ENCODE measurements at places on chromosomes 7 and 10.

DNA sequence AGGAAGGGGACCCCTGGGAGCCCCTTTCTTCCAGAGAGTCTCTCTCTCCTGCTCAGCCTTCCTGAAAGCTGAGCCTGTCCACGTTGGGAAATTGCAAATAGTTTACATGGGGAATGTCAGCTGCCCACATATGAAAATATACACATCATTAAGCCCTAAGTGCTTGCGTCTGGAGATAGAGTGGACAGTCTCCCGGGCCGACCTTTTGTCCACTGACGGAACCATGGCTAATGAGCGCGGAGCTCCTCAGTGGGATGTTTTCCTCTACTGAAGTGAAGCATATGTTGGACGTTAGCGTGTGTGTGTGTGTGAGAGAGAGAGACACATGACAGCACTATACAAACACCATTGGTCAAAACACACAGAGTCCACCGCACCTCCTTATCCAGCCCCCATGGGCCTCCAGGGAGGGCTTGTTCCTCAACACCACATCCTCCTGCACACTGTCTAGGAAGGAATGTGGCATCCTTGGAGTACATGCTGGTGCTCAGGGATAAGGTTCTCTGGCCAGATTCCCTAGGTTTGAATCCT is 128.4 kb downstream of the RGS10 start:
- DNase-seq: peak; percentile 100

GRCh38 chr10:33557313-33557712 is 222.8 kb upstream of the NRP1 start:
- no peak for DNase-seq

DNA sequence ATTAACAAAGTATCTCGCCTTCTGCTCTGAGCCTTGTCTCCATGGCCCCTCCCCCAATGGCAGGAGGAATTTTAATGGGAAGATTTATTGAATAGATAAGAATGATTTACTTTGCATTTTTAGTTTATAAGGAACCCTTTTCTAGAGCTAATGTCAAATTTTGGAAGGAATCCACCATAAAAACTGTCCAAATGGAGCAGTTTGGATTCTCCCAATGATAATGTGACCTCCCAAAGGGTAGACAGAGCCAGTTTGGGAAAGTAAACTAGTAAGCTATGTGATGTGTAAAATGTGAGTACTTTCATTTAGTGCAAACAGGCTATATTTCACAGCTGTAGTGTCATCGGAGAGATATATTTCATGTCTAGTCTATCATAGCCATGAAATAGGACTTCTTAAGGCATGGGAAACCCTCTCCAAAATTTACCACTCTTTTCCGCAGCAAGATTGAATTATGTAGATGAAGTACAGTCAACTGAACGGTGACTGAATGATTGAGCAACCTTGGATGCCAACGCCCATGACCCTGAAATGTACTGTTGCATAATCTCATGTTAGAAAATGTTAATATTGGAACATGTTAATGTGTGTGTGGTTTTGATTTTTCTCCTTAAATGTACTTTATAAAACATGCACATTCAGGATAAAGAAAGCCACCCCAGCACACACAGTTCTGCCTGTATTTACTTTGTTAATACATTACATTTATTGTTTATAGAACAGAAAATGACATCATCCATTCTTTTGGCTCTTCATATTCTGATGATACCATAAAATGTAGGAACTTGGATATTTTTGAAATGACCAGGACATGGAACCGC is 140.6 kb downstream of the NRP1 start:
- peak; percentile 48 for DNase-seq

DNA sequence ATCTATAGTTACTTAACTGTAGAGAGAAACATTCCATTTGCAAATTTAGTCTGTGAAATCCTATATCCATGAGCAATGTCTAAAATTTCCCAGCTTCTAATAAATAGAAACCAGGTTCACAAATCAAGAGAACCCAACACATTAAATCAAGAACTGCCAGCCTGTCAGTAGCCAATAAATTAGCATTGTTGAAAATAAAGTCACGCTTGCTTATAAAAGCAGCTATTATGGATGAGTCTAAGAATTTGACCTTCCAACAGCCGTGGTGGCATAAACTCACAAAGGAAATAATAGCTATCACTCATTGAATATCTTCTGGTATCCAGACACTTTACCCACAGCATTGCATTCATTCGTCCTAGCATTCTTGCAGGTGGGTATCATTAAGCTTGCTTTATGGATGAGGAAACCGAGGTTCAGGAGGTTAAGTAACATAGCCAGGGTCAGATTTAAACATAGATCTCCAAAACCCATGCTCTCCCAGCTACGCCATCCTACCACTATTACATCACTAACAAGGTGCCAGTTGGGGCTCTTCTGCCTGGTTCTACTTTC is 260.1 kb upstream of the YAE1 start:
- no peak for DNase-seq

GRCh38 chr7:66339141-66339540 is 134.0 kb downstream of the TPST1 start:
- no peak for DNase-seq

DNA sequence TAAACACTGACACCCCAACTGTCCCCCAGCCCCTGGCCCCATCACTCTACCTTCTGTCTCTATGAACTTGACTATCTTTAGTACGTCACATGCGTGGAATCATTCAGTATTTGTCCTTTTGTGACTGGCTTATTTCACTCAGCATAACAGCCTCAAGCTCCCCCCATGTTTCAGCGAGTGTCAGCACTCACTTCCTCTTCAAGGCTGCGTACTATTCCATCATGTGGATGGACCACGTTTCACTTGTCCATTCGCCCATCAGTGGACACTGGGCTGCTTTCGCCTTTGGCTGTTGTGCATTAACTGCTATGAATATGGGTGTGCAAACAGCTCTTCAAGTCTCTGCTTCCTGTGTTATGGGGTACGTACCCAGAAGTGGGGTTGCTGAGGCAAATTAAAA is 100.7 kb downstream of the PTPRN2 start:
- no peak for DNase-seq

GRCh38 chr7:45700556-45700955 is 126.4 kb downstream of the ADCY1 start:
- no peak for DNase-seq

- peak; percentile 43 for DNase-seq
These were observed 157.8 kb downstream of the SNX10 start for GRCh38 chr7:26449175-26450165.

GRCh38 chr10:5530846-5531557 is 6.2 kb downstream of the CALML3 start:
- DNase-seq: no peak

DNA sequence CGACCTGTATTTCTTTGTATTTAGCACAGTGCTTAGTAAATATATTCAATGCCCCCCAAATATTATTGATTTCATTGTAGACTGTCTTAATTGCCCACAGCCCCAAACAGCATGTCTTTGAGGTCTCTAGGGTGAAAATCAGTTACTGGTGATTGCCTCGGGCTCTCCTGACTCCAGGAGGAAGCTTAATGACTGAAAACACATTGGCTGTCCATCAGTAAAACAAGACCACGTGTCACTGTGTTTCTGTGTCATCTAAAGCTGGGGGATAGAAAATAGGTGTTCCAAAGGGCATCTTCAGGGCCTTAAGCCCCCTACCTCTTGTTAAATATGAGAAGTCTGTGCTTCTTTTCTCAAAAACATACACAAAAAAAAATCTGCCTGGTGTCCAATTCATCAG is 67.9 kb downstream of the CACNA2D1 start:
- no peak for DNase-seq

DNA sequence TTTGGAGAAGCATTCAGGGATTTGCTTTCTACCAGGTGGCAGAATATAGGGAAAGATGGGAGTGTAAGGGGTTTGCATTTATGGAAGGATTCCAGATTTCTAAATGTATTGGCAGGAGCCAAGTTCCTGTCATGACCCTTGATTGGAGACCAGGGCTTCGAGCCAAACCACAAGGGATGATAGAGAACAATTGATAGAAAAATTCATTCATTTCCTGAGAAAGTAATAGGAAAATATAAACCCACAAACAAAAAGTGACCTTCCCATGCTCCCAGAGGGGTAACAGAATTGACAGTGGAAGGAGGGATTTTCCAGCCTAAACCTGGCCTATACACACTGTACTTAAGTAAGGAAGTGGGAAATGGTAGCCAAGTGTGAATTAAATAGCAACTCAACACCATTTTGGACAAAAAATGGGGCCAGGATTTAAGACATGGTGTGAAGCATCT is 22.4 kb upstream of the IFIT2 start:
- no peak for DNase-seq

- DNase-seq: no peak
These were observed 10.8 kb upstream of the LRRC4 start for GRCh38 chr7:128042012-128042411.

DNA sequence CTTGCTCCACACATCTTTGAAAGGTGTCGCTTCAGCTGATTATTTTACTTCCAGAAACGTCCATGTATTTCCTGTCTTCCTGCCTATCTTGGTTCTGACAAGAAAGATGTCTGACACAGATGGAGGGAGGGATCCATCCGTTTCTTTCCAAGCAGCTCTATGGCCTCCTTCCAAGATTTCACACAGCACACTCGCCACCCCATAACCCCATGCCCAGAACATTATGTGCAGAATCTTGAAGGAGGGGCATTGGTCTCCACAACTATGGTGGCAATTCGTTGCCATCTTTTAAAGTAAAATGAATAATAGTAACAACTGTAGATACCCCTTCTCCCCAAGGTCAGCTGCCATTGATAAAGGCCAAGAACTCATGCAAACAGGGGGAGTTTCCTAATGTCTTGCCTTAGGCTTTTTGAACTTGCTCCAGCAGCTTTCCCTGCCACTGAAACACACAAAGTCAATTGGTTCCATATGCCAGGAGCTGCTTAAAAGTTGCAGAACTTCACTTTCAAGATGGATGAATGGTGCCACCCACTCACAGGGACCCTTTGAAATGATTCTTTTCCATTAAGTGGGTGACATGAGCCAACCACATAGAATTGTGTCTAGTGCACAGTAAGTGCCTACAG is 60.0 kb downstream of the VSTM4 start:
- DNase-seq: no peak

DNA sequence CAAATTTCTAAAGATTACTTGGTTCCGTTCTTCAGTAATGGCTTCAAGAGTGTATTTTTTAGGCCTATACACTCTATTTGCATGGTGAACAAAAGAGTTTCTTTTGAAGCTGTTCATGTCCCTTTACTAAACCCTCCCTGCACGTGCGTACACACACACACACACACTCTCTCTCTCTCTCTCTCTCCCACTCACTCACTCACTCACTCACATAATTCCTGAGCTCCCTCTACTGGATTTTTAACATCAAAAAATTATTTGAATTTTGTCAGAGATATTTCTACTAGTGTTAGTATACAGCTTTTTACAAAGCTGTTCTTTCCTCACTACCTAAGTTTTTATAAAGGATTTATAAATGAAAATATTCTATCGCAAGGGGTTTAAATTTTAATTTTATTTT is 85.9 kb downstream of the UBE3C start:
- peak; percentile 42 for DNase-seq

- peak; percentile 26 for DNase-seq
These were observed 1020.6 kb downstream of the XPNPEP1 start for GRCh38 chr10:108902619-108903285.

DNA sequence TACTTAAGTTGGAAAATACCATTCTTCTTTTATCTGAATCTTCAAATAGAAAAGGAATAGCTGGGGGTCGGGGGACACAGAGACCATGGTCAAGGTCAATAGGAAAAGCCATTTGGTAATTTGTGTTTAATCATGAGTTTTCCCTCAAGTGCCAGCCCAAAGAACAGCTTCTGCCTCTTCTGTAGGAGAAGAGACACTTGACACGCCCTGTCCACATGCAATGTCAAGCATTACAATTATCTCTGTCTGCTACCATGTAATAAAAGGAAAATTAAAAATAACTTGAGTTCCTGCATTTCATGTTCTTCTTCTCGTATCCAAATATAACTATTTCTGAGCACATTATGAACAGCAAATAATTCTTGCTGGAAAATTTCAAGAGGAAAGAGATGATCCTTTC is 241.7 kb downstream of the IPMK start:
- no peak for DNase-seq

- DNase-seq: no peak
These were observed 56.5 kb upstream of the SP4 start for GRCh38 chr7:21371360-21371759.

DNA sequence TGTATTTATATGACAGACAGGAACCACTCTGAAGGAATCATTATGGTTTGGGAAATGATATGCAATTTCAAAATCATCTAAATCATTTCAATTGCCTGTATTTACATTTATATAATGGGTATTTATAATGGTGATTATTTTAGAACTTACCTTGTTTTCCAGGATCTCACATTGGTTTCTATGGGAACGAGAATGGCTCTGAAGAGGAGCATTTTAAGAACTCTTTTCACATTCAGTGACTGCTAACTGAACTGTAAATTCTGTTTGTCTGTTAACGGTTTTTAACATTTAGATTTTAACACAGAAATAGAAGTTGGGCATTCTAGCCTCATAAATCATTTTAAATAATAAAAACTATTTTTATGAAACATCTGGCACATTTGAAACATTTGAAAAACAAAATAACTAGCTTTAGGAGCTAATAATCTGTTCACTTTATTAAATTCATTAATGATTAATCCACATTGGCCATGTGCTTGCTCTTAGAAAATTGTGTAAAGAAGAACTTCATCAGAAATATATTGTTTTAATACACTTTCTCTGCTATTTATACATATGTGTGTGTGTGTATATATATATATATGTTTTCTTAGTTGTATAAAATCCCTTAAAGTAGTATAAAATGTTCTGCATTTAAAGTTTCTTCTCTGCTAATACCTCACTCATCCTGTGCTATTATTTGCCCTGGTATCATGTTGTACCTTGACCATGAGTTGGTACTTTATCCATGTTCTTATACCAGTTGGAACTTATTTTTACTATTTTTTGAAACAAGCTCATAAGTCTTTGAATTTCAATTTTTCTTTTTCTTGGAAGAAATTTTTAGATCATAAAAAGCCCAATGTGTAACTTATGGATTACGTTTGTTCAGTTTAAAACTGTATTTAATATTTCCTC is 8.7 kb upstream of the SEM1 start:
- no peak for DNase-seq

DNA sequence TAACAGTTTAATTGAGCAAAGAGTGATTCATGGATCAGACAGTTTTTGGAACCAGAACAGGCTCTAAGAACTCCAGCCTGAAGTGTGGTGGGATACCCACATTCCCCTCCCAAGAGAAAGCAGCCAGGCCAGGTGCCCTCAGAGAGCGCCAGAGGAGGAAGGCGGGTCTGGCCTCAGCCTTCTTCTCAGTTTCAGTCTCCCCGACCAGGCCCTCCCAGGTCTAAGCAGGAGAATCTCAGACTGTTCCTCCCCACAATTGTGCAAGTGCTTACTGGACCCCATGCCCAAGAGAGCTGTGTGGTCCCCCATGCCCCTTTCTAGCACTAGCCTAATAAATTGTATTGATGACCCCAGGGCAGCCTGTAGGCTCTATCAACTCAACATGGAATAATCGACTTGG is 25.6 kb downstream of the PPIF start:
- no peak for DNase-seq

- DNase-seq: no peak
These were observed 34.6 kb upstream of the HSPB1 start for GRCh38 chr7:76267894-76268183.

- DNase-seq: peak; percentile 24
These were observed 697 bp upstream of the SNX13 start for GRCh38 chr7:17940951-17941431.
